ENCODE measurements at places on chromosomes 5 and 9.

DNA sequence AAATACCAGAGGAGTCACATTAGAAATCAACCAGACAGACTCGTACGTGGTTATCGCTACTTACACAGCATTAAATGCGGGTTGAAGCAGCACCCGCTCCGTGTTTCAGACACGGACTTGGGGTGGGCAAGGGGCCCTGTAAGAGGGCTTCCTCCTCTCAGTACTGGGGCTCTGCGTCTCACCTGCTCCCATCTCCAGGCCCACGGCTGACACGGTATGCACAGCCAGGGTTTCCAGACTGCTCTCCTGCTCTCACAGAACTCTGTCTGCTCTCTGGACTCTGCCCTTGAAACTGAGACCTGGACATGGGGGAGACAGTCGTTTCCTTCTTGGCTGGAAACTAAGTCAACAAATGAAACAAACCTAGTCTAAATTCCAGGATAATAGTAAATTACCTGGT is 24.7 kb upstream of the RASGEF1C start:
- no peak overlapping the region for H3K4me3 ChIP-seq
- H3K4me1 ChIP-seq: no peaks in the 10 kb centered on the region
- H3K27me3 ChIP-seq: no peaks in the 10 kb centered on the region
- no peak overlapping the region for H3K27ac ChIP-seq
- peaks cover 4% of the 10 kb centered on the region for H3K36me3 ChIP-seq

GRCh38 chr5:64947031-64947430 is 178.3 kb downstream of the CWC27 start:
- no peak for DNase-seq
- H3K4me1 ChIP-seq: no peaks in the 10 kb centered on the region
- no peak overlapping the region for H3K27ac ChIP-seq

DNA sequence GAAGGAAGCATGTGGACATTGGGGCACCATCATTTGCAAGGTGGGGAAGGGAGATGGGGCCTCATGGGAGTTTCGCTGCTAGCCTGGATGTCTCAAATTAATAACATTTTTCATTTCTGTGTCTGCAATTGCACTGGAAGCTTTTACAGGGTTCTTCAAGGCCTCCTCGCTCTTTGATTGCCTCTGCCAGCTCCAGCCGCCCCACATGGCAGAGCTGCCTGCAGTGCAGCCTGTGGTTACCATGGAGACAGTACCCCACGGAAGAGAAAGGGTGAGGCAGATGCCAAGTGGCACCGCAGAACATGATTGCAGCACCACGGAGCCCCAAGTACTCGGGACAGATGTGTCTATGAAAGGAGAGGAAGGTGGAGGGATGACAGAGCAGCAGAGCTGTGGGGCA is 25.4 kb downstream of the CTNND2 start:
- H3K4me1 ChIP-seq: no peaks in the 10 kb centered on the region
- H3K27ac ChIP-seq: no peak overlapping the region
- no peak for DNase-seq

DNA sequence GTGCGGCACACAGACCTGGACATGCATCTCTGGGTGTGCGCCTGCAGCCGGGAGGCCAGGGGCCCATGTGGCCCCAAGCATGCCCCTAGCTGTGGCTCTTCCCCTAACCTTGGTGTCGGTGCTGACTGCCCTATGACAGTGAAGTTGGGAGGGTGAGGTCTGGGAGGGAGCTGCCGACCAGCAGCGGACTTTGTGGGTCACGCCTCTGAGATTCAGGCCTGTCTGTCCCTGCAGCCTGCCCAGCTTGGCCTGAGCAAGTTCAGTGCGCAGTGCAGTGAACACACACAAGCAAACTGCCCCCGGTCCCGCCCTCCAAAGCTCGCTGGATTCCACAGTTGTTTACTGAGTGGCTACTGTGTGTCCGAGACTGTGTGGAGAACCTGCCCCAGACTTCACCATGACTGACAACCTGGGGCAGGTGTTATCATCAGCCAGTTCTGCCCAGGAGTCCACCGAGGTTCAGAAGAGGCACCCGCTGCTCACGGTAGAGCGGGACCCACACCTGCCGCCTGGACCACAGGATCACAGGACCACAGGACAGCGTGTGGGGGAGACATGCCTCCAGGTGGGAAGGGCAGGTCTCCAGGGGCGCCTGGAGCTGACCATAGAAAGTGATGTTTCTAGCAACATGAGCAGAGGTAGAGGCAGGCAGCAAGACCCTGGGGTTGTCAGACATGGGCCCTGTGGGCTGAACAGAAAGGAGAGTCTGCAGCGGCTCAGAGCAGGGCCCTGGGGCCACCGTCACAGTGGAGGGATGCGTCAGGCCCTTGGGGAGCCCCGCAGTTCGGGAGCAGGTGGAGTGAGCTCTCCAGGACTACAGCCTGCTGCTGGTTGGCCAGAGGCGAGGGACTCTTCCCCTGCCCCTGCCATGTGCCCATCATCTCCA is 105.1 kb downstream of the PHF2 start:
- peak overlapping the region; percentile 15 for H3K27ac ChIP-seq
- H3K4me3 ChIP-seq: no peak overlapping the region
- H3K27me3 ChIP-seq: no peaks in the 10 kb centered on the region
- peak; percentile 49 for DNase-seq
